Activated naive CD8-positive, alpha-beta T cell treated with anti-CD3 and anti-CD28 coated beads, Interleukin-2, amount 50 U/mL, for 16 hours (primary cell): ENCODE measurements at places on chromosomes 5 and 9.

DNA sequence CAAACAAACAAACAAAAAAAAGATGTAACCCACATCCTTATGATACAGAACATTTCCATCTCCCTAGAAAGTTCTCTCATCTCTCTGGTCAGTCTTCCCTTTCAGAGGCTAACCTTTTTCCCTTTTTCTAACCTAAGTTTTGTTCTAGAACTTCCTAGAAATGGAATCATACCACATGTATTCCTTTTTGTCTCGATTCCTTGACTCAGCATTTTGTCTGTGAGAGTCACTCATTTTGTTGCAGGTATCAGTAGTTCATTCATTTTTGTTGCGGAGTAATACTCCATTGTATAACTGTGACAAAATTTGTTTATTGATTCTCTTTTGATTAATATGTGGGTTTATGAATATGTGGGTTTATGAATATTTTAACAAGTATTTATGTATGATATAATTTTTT lies 400.0 kb upstream of the PDE4D start:
- no peak for DNase-seq

DNA sequence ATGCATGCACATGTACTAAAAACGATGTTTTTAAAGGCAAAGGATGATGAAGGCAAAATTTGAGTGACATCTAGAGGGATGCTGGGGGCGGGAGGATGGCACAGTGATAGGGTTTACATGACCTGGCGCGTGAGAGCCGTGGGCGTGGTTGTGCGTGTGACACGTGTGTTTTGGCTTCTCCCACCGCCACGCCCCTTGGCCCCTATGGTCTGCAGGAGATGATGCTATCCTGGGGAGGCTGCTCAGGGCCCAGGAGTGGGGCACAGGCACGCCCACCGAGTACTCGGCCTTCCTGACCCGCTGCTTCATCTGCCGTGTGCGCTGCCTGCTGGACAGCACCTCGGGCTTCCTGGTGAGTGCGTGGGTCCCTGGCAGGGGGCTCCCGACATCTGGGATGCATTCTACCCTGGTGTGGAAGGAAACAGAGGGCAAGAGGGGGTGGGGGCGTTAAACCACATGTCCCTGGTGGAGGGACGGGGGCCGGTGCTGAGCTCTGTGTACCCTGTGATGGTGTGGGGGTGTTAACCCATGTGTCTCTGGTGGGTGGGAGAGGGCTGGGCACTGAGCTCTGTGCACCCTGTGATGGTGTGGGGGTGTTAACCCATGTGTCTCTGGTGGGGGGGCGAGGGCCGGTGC lies 19.2 kb upstream of the EXOC3 start:
- DNase-seq = no peak

DNA sequence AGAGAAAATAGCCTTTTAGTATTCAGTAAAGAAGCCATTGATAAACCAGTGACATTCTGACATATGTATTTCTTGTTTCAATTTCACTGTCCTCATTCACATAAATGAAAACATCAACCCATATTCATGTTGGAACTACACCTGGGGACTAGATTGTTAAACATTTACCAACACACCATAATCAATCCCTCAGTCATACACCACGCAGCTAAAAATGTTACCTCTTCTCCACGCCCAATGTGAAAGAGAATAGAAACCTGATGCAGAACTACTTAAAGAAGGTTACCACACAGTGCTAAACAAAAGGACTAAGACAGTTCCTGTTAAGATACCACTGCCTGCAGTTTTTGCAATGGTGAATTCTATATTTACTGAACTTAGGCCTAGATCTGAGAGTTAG lies 518.9 kb downstream of the PRELID2 start:
- DNase-seq = no peak

DNA sequence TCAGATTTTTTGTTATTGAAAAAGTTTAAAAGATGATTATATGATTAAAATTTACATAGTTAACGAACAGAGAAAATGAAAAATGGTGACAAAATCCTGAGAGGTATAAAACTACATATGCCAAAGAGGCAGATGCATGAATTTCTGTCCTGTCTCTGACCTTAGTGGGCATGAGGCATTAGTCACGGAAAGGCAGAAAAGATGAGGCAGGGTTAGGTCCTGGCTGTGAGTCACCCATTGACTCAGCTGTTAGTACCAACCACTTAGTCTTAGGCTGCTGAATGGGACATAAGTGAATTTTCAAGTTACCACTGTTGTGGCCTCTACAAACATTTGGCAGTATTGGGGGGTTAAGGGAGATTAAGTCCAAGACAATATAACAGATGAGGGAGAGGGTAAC lies 33.1 kb downstream of the RASA1 start:
- peak; percentile 7 for DNase-seq

DNA sequence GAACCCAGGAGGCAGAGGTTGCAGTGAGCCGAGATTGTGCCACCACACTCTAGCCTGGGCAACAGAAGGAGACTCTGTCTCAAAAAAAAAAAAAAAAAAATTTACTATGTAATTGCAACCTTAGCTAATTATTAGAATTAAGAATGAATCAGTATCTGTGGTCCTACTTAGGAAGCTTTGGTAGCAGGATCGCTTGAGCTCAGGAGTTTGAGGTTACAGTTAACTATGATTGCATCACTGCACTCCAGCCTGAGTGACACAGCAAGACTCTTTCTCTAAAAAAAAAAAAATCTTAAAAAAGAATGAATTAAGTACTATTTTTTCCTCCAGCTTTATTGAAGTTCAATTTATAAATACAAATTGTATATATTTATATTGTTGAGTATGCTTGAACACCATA lies 16.7 kb downstream of the NDUFAF2 start:
- no peak for DNase-seq

GRCh38 chr9:69476797-69477196 lies 151.8 kb downstream of the ENTREP1 start:
- no peak for DNase-seq

DNA sequence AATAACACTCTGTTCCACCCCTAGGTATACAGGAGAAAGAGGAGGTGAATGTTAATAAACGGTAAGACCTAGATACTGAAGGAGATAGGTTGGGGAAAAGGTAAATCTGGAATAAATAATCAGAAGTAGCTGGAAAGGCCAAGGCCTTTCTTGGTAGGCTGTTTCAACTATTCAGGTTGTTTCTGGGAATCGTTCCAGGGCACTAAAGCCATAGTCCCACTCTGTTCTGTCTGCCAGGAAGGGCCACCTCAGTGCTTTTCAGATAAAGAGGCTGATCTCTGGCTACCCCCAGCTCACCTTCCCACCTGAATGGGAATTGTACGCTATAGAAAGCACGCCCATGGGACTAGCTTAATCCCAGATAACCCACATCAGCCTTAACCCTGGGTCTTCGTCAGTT lies 32.9 kb downstream of the DCAF12 start:
- DNase-seq = no peak

DNA sequence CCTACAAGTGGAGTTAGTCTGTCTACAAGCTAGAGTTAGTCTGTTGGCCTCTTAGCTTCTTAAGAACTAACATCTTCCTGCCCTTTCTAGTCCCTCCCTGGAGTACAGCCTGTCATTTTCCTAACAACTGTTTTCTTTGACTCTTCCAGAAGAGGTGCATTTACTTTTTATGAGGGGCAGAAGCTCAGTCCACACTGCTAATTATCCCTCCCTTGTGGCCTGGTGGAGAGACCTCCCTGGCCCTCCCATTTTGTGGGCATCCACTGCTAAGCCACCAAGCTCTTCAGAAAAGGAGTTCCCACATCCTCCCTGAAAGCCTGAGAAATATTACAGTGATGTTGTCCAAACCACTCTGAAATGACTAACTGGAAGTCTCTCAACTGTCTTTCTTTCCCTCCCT lies 8.0 kb downstream of the MAP1B start:
- no peak for DNase-seq

- DNase-seq = no peak
Measured at GRCh38 chr9:104780796-104781395, 17.0 kb downstream of the NIPSNAP3B start.

DNA sequence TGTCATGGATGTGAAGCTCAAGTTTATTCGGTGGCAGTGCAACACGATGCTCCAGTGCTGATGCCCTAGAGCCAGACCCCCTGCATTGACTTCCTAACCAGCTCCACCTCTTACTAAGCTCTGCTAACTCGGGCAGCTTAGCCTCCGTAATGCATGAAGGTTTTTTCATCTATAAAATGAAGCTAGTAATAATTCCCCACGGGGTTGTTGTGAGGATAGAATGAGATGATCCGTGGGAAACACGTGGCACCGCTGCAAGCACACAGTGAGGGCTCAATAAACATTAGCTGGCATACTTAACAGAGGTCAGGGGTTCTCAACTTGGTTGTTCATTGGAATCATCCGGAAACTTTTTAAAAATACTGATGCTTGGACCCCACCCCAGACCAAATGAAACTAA lies 6.8 kb downstream of the ENC1 start:
- no peak for DNase-seq

GRCh38 chr9:20597862-20598261 lies 24.4 kb downstream of the MLLT3 start:
- no peak for DNase-seq

- no peak for DNase-seq
Measured at GRCh38 chr9:127205952-127206351, 58.6 kb upstream of the GARNL3 start.

- no peak for DNase-seq
Measured at GRCh38 chr5:126831156-126831555, 54.2 kb downstream of the LMNB1 start.

GRCh38 chr9:96515621-96516470 lies 65.9 kb downstream of the HABP4 start:
- DNase-seq = no peak

DNA sequence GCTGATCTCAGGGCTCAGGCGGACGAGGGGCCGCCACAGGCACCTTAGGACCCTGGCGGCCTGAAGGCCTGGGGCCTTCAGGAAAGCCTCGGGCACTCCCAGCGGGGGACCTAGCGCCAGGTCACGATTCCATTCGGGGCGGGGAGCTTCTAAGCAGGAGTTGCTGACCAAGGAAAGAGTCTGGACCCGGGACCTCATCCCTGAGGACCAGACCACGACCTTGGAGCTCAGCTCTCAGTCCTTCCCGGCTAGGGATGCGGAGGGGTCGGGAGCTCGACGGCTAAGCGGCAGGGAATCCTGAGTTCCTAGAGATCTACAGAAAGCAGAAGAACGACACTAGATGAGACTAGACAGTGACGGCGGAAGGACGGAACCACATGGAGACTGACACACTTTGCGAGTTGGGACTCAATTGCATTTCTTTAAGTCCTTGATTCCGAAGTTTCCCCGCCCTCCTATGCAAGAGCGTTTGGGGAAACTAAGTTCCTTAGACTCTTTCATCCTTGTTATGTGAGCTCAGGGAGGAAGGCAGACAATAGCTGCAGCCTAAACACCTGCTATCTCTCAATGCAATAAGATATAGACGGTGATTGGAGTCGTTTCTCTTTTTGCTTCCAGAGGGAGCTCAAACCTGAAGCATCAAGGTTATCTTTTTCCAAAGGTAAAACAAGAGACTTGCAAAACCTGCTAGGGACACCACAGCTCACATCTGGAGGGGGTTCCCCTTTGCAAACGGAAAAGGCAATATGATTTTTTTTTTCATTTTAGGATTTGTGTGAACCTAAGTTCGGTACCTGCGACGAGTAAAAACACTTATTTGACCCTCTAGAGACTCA lies 9.7 kb downstream of the NR2F1-AS1 start:
- no peak for DNase-seq

DNA sequence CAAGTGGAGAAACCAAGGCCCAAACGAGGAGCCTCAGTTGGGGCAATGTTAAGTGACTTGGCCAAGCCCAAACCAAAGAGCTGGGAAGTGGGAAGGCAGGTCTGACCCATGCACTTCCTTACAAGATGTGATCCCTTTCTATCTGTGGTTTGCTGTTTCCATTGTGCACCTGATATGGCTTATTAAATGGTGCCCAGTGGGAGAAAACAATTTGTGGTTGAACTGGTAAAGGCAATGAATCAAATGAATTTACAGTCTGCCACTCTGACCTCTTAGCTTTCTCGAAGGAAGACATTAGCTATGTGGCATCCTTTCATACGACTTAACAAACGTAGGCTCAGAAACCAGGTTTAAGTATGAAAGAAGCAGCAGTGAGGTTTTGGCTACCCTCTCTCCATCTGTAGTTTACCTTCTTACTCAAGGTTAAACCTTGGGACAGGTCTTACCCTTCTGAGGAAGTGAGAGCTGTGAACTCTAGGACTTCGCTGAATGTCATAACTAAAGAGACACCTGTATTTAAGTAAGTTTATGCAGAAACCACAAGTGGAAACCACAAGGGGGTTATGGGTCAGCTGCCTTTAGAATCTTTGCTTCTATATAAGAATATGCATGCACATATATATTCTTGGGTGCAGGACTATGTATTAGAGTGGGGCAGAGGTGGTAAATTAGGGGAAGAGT lies 100.5 kb upstream of the SPATA31D4 start:
- DNase-seq = no peak

- no peak for DNase-seq
Measured at GRCh38 chr9:136534366-136534765, 11.5 kb downstream of the NOTCH1 start.

GRCh38 chr9:93122721-93123221 lies 11.3 kb downstream of the NINJ1 start:
- DNase-seq = no peak

DNA sequence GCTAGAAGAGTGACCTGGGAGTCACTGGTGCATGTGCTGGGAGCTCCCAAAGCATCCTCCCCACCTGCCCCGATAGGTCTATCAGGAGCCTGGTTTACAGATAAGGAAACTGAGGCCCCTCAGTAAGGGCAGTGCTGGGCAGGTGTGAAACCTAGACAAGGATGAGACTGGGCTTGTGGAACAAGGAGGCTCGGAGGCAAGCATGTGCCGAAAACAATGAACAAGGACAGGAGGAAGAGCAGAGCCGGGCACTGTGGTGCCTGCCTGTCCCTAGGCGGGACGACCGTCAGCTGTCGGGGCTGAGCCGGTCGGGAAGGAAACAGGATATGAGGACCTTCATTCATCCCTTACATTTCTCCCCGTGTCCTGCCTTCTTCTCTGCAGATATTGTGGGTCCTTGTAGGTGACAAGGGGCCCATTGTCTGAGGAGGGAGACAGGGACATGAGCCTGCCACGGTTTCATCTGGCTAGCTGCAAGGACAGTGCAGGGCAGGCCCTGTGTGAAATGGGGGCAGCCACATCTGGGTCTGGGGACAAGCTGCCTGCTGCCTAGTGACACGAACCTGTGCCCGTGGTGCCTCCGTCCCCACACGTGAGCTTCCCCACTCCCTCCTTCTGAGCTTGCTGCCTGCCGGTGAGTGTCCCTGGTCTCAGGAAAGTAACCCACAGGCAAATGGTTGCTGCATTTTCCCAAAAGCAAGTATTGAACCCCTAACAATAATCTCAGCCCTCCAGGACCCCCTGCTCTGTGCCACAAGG lies 18.6 kb downstream of the FGD3 start:
- DNase-seq = no peak

DNA sequence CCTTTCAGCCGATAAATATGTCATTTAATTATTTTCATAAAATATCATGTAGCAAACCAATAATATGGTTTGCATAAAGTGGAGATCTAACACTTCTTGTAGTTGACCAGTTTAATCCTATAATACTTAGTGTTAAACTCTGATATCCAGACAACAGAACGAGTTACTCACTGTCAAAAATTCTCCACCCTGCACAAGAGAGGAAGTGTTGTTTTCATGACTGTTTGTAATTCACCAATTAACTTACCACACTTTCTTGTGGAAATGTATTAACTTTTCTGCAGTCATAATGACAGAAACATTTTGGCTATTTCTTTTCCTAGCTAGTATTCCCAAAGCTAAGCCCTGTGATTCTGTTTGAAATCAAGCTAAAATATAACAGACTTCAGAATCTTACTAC lies 555.3 kb upstream of the FTMT start:
- DNase-seq = no peak
